Ureter (tissue), 1 donor: ENCODE measurements at places on chromosomes 13 and 19.

DNA sequence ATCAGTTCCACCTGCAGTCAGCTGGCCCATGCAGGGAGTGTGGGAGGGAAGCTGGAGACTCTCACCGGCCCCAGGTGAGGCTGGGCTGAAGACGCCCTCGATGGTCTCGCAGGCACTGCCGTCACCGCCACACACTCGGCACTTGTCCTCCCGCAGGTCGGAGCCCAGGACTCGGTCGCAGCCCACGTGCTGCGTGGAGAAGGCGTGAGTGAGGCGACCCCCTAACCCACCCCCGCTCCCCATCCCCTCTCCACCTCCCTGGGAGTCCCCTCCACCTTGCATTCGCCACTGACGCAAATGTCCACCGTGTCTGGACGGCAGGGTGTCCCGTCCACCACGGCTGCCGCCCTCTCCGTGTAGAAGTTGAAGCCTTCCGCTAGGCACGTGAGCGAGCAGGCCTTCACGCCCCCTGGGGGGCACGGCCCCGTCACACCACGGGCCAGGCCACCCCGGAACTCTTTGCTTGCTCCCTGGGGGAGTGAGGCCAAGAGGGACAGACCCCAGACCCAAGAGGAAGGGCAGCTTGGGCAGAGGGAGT, 12.0 kb upstream of the MYO1F start:
- DNase-seq = no peak

DNA sequence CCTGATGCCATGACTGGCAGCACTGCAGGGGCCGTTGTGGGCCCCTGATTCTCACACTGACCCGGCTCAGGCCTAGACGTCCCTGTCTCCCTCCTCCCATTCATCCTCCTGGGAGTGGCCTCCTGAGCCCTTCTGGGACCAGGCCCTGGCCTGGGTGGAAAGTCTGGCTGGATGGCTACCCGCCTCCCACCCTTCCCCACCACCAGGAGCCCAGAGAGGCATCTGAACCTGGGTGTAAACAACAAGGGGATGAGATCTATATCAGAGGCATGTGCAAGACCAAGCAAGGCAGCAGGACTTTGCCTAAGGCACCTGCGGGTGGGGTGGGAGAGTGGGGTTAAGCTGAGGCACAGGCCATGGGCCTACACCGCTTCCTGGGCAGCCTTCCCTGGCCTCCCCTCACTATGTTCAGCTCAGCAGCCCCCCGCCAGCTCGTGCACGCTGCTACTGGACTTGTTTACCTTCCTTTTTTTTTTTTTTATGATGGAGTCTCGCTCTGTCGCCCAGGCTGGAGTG, 22.0 kb upstream of the ASPDH start:
- no peak for DNase-seq

DNA sequence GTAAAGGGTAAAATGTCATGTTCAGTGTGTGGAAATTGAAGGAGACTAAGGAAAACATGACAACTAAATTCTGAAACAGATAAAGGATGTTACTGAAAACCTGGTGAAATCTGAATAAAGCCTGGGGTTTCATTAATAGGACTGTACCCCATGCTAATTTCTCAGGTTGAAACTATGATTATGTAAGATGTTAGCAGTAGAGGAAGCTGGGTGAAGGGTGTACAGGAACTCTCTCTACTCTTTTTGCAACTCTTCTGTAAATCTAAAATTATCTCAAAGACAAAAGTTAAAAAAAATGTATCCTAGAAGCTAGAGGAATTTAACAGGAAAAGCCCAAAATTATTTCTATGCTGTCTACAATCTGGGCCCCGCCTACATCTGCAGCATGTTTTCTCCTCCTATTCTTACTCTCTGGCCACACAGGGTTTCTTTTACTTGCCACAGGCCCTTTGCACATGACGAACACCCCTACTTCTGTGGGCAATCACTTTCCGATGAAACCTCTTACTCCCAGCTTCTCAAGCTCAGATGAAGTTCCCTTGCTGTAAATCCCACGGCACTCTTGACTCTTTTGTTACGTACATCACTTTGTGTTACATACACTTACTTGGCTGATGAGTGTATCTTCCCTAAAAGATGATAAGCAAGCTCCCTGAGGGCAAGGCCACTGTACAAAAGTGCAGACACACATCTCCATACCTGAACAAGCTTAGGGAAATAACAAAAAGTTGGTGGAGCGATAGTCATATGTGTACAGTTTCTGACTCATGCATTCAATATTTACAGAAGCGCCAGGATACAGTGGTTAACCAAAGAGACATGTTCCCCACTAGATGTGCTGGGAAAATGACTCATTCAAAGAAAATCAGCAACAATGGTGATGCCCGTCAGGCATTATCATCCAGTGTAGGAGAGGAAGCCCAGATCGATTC, 32.6 kb downstream of the RUBCNL start:
- DNase-seq = no peak

GRCh38 chr19:41784743-41785142, 11.6 kb upstream of the CEACAM3 start:
- no peak for DNase-seq

- no peak for DNase-seq
Observed at GRCh38 chr13:66339214-66339613, 890.9 kb downstream of the PCDH9 start.

DNA sequence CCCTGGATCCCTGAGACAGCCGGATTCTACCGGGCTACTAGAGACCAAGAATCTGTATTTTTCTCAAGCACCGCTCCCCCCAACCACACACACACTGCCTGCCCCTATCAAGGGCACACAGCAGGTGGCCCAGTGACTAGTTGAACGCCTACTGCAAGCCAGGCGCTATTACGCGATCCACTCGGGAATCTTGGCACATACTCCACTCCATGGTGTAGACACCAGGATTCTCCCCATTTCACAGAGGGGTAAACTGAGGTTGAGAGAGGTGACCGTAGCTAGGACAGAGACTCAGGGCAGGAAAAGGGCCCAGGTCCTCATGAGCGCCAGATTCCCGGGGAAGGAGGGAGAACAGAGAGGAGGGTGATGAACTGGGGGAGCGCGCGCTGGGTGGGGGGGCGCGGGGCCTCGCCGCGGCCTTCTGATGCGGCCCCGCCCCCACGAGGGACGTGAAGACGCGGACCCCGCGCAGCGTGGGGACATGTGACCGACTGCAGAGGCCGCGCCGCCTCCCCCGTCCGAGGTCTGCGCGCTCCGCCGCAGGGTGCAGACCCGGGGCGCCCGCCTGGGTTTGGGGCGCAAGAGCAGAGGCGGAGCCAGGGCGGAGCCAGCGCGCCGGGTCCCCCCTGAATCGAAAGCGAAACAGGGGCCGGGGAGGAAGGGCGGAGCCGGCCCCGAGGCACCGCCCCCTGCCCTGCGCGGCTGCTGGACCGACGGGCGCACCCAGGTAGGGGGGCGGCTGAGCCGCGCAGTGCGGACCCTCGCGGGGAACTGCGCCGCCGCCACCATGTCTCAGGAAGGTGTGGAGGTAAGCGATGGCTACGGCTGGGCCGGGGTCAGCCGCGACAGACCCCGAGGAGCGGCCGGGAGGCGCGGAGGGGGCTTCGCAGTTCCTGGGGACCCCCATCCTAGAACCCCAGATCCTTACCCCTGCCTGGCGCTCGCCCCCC, at the start of gene SHFL:
Gene SHFL (plus strand): TSS at position 677 of the 950 bp plus-strand sequence. CDS start 111 bp downstream, at position 788.
- peak; percentile 80 for DNase-seq

DNA sequence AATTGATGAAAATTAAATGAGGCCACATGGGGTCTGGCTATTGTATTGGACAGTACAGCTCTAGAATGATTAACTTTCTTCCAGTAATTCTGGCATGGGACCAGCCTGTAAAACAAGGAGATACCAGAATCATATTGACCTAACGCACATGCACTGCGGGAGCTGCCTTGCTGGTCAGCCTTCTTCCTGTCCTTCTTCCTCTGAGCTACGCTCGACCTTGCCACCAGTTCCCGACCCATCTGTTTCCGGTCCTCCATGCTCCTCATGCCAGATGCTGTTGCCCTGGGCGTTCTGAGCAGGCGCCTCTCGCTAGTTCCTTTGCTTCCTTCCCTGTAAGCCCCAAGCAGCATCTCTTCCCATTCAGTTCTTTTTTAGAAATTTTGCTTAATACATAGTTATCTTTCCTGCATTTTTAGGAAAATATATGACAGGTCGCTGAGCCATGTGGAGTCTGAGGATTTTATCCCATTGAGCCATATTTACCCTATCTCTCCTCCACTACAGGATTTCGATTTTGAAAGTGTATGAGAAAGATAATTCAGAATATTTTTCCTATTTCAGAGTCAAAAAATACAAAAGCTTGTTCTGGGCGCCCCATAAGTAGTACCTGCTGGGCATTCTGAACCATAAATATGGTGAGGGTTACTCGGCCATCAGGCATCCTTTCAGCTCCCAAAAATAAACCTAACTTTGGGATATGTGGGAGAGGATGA, 38.6 kb downstream of the TNFRSF19 start:
- no peak for DNase-seq

- no peak for DNase-seq
Observed at GRCh38 chr13:113540523-113540922, 44.0 kb upstream of the TFDP1 start.

- no peak for DNase-seq
Observed at GRCh38 chr13:79070343-79070974, 335.6 kb downstream of the RBM26 start.

GRCh38 chr19:21749090-21749489, 18.3 kb downstream of the ZNF100 start:
- no peak for DNase-seq
